Activated CD4-positive, alpha-beta T cell treated with anti-CD3 and anti-CD28 coated beads, Interleukin-2, Interleukin-4, amounts not matched to agents 100 ng/mL and 50 ng/mL, durations not matched to agents 16 hours and 8 hours (primary cell): ENCODE measurements at places on chromosomes 4 and X.

DNA sequence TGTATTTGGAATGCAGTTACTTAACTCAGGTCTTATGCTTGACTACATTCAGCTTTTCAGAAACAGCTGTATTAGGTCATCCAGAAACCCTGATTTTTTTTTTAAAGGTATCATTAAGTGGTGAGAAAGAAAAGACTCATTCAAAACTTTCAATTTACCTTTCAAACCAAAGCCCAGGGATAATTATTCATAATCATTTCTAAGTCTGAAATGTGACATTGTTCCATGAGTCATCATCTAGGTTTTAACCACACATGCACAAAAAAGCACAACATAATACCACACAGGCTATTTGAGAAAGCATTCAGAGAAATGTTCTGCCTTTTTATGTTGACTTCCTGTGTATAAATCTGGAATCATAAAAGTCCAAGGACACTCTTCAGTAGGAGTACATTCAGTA is 288.2 kb downstream of the IL1RAPL2 start:
- DNase-seq: peak; percentile 32

GRCh38 chr4:68466751-68467150 is 19.5 kb downstream of the TMPRSS11E start:
- DNase-seq: no peak

GRCh38 chr4:159655547-159655946 is 552.7 kb downstream of the RAPGEF2 start:
- DNase-seq: no peak

DNA sequence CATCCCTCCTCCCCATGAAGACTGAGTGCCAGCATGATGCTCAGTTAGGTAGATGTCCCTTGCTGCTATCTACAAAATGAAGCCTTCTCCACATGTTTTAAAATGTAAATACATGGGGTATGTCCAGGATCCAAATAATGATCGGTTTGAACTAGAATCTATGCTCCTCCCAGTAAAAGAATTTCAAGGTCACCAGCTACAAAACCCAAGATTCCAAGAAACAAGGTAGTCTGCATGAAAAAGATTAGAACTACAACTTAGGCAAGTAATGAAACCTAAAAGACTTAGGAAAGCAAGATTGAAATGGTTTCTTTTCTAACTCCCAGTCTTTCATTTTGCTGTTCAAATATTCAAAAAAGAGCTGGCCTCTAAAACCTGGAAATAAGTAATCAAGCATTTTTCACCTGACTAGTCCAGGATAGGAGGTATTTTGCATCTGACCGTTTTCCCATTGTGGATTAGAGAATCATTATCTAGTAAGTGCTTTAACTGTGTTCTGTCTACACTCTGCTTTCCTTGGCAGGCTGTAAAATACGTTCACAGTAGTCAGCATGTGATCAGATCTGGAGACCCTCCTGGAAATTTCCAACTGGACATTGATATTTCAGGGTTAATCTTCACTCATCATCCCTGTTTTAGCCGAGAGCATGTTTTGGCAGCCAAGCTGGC is 57.4 kb downstream of the CC2D2A start:
- no peak for DNase-seq

DNA sequence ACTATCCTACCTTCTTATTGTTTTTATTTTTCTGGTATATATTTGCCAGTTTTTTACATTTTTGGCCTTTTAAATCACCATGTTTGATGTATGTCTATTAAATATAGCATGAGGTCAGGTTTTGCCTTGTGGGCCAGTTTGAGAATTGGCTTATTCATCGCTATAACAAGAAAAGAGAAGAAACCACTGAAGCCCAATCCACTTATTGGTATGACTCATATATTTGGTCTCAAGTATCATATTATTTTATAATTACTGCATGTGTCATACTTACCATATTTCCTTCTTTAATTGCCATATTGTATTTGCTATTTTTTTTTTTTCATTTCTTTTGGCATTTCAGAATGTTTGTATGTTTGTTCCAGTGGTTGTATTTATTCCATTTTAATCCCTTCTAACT is 99.3 kb downstream of the IRF2 start:
- no peak for DNase-seq

DNA sequence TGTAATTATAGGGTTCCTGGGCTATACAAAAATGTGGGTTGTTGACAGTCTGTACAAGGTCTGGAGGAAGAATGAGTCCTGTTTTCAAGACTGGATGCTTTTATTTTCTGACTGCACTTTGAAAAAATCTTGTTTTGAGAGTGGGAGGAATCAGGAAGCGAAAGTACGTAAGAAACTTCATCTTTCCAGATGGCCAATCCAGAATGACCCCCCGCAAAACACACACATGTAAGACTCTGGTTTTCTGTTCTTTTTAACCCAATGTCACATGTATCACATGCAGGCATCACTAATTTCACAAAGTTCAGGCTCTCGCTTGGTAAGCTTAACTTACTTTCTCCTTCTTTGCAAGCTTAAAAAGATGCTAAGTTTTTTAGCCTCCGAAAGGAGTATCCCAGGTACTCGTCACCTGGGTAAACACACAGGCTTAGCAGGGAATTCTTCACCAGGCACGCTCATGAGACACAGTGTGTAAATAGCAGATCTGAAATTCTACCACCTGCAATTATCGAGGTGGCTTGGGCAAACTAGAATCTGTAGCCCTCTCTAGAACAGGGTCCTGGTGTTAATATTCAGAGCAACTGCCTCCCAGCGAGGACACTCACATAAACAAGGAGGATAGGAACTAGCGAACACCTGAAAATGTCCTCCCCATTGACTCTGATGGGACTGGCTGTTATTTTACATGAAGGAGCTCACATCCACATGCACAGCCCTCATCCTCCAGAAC is 90.7 kb downstream of the NSUN7 start:
- DNase-seq: no peak

DNA sequence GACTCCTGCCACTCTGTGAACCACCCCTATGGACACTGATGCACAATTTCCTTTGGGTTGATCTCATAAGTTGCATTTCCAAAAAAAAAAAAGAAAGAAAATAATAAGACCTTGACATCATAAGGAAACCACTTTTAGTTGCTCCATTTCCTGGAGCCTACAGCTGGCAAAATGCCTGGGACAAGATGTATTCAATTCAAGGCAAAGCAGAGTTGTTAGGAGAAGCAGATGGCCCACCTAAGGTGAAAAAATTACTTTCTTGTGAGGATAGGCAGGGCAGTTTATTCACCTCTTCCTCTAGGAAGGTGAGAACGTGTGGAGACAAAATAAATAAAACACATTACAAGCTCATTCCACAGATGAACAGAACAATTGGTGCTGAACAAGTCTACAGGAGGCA is 14.1 kb upstream of the SCRG1 start:
- no peak for DNase-seq

GRCh38 chrX:140440876-140441275 is 64.0 kb downstream of the SOX3 start:
- no peak for DNase-seq
